ENCODE measurements at places on chromosomes 4 and X.
A peak's percentile ranks its signal among the peaks of the same experiment; 100 is the strongest.

DNA sequence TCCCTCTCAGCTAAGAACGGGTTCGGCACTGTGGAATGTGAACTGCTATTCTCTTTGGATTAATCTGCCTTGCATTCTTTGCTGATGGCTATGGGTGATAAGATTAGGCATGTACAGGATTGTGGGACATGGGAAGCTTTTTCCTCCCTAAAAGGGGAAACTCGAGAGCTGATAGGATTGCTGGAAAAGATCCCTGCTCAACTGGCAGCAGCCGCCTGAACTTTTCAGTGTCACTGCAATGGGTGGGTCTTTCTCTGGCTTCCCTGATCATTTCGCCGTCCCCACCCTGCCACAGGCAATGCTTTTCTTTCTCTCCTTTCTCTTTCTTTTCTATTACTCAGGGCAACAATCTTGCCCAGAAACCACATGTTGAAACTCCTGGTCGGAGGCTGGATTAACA lies 20.5 kb downstream of the PAGE2 start:
- DNase-seq, result no peak

DNA sequence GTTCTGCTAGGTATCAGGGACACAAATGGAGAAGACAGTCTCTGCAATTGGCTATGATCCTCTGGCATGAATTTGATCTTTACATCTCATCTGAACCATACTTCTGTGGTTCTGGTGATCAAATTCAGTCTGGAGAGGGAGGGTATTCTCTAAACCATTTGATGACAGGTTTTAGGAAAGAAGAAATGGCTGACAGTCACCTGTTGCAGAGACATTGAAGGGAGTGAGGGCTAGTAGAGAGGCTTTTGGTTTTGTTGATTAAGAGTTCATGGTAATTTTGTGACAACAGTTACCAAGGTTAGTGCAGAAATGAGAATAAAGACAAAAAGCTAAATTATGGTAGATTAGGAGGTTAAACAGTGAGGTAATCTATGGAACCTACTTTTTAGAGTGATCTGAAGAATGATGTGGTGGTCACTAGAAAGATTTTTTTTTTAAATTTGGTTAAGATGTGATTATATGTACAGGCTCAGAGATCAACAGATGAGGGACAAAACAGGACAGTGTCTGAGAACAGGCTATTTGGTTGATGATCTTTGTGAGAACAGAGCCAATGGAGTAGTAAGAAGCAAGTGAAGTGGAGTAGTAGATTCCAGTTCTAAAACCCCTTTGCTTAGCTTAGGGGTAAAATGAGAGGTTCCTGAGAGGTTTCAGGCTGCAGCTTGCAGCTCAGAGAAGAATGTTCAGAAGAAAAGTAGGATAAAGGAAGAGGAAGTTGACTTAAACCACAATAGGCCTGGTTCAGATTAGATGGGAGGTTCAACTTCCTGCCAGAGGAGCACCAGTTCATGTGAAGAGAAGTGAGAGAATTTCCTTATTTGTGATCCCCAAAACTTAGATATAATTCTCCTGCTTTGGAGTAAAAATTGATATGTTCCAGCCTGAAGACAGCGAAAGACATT lies 34.7 kb downstream of the VSIG4 start:
- peak; percentile 22 for DNase-seq

GRCh38 chrX:7480721-7481120 lies 332.8 kb upstream of the PUDP start:
- DNase-seq, result no peak

DNA sequence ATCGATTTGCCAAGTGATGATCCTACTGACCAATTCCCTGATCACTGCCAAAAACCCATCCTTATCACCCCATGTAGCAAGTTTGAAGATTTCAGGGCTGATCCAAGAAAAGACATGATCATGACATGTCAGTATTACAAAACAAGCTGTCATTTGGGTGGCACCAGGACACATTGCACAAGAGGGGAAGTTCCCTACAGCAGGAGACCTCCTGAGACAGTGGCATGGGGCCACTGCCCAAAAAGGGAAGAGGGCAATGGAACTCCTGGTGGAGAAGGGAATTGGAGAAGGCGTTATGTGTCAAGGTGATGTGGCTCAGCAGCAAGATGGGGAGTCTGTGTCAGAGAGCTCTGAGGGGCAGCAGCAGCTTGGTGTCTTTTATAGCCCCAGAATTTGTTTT lies 43.4 kb downstream of the ZNF182 start:
- no peak for DNase-seq

- no peak for DNase-seq
These were observed 19.1 kb downstream of the ASIC5 start for GRCh38 chr4:155846929-155847328.

DNA sequence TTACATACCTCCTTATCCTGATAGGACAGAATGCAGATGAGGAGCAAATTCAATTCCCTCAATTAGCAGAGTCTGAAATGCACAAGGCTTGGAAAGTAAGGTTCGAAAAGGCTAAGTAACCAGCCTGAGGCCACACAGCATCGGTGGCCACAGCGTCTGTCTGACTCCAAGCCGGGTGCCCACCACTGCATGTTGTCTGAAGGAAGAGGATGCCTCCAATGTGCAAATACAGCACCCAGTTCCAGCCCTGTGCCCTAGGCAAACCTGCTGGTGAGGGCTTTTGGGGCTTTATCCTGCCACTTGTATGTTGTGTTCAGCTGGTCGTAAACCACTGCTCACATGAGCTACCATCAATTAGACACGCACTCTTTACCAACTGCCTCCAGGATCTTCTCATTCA lies 48.6 kb upstream of the PPP2R2C start:
- no peak for DNase-seq

GRCh38 chrX:117510453-117510852 lies 606.2 kb downstream of the KLHL13 start:
- DNase-seq, result no peak

DNA sequence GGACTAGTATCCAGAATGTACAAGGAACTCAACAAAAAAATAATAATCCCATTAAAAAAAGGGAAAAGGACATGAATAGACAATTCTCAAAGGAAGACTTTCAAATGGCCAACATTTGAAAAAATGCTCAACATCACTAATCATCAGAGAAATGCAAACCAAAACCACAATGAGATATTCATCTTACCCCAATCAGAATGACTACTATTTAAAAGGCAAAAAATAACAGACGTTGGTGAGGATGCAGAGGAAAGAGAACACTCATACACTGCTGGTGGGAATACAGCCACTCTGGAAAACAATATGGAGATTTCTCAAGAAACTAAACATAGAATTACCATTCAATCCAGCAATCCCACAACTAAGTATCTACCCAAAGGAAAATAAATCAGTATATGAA lies 133.1 kb downstream of the KDR start:
- DNase-seq, result no peak

Measured in CD4-positive, alpha-beta T cell treated with Interleukin-6 at 100 ng/mL for 8 hours (primary cell).